ENCODE measurements at places on chromosomes 2 and 18. TPM values are rescaled to one million over a fixed set of nuclear protein-coding genes. Genes with fewer than 3 reads are reported as not detected.

The GCG gene
- total RNA-seq = 0.41 TPM

GRCh38 chr2:163733956-163734355 lies 1.9 kb downstream of the FIGN start:
- DNase-seq = no peak

GRCh38 chr18:47978141-47978540 lies 47.7 kb upstream of the SMAD2 start:
- DNase-seq = no peak

- DNase-seq = no peak
Observed at GRCh38 chr18:45274026-45274425, 341.2 kb upstream of the SLC14A2 start.

GRCh38 chr2:11483806-11484617 lies 18.1 kb upstream of the E2F6 start:
- no peak for DNase-seq

GRCh38 chr2:214310319-214310718 lies 100.5 kb upstream of the VWC2L start:
- DNase-seq = no peak
